COLO829 (cell line): ENCODE measurements at places on chromosomes 4 and X.

DNA sequence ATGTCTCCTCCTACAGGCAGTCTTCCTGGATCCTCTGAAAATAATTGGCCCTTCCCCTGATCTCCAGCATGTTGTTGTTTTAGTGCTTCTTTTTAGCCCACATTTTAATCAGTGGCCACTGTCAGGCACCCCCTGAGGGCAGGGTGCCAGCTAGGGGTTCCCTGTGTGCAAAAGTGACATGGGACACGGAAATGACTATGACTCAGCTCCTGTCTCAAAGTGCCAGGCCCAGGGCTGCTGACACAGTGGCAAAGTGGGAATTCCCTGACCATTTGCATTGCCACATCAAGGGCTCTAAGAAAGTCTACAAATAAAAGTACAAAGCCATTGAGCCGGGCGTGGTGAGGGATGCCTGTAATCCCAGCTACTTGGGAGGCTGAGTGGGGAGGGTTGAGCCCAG, 24.8 kb downstream of the HMX1 start:
- no peak for DNase-seq

GRCh38 chr4:77695774-77696173, 90.2 kb downstream of the CXCL13 start:
- DNase-seq = peak; percentile 95

DNA sequence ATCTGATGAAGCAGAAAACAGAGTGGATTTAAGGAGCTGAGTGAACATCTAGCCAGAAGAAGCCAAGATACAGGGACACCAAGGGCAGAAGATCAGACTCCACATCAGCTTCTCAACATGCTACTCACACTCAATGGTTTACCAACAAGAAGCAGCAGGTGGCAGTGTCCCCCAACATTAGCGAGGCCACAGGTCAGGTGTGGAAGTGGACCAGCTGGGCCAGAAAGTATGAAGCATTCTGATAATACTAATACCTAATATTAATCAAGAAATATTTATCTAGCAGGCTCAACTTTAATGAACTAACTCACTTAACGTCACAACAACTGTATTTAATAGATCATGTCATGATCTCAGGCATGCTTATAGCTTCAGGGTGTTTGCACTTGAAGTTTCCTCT, 73.4 kb upstream of the TTC29 start:
- peak; percentile 41 for DNase-seq

GRCh38 chr4:55249476-55249875, 96.6 kb upstream of the SRD5A3 start:
- DNase-seq = no peak

DNA sequence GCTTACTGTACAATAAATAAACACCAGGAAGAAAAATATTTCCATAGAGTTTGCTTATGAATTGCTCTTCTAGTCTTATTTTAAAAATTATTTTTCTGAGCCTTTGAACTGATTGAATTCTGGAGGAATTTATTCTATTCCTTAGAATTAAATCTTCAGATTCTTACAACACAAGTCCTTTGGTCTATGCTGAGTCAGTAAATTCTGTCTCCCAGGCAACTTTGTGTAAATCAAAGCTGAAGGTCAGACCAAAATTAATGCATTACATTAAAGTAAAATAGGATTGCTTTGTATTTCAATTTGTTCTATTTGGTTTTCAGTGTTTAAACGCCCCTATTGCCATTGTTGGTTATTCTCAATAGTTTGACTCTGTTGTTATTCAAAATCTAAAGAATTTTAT, 26.8 kb upstream of the STPG2 start:
- no peak for DNase-seq

GRCh38 chrX:41933546-41933945, 10.2 kb upstream of the CASK start:
- no peak for DNase-seq

- no peak for DNase-seq
These were observed 44.7 kb downstream of the TMEM156 start for GRCh38 chr4:38987491-38987890.

- DNase-seq = no peak
These were observed 92.7 kb downstream of the TENT5D start for GRCh38 chrX:80512924-80513323.

DNA sequence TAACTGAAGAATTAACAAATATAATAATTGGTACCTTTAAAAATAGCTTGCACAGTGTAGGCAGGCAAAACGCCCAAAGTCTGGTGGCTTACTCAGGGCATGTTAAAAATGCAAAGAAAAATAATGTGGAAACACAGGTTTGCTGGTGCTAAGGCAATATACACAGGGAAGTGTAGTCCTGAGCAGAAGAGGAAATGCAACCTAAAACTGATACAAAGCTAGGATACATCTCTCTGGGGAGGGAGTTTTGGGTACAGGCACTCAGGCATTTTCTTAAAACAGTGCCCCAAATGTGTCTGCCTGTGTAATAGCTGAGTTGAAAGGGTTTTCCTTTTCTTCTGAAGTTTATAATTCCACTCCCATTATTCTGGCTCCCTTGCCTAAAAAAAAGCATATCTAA, 47.4 kb downstream of the TMPRSS11E start:
- DNase-seq = no peak

- no peak for DNase-seq
These were observed 249.9 kb downstream of the HNRNPD start for GRCh38 chr4:82123934-82124333.

GRCh38 chr4:99749445-99750391, 66.9 kb upstream of the DAPP1 start:
- no peak for DNase-seq

DNA sequence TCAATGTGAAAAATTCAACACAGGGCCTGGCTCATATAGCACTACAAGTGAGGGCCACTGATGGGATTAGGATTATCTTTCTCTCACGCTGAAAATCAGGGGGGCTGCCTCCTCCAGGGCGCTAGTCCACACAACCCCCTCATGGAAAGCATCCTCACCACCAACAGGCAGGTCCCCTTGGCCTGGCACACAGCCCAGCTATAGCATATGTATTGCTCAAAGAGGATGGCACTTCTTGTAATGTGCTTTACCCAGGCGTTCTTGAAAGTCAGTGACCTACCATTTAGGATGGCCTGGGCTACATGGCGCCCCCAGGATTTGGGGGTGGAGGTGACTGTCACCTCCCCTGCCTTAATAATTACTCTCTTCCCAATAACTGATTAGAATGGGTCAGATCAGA, 71.0 kb upstream of the LSM6 start:
- DNase-seq = no peak

- no peak for DNase-seq
These were observed 34.0 kb downstream of the LHFPL1 start for GRCh38 chrX:112645774-112646173.

DNA sequence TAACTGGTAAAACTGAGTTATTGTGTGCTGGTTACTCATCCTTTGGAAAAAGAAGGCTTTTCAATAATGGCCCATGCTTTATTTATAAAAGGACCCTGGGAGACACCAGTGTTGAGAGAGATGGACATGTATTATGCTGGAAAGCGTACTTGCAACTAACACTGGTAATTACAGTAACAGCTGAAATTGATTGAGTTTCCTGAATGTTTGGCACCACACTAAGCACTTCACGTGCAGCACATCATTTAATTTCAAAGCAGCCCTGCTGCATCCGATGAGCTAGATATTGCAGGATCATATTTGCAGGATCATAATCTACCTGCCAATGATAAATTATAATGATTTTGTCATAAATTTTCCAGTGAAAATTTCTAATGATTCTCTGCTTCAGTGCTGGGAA, 81.5 kb downstream of the QRFPR start:
- DNase-seq = no peak

DNA sequence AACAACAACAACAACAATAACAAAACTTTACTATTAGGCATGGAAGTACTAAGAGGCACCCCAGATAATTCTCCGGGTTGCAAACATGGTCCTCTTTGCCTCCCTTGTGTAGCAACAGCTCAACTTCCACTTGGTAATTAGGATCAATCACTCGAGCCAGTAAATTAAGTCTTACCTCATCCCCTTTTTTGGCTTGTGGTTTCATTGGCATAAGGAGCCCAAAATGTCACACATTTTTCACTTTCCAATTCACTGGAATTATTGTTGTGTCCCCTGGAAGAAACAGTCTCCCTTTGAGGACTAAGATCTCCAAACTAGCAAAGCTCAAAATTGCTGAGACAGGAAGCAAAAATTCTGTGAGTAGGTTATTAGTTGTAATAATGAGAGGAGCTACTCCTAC, 49.2 kb upstream of the HSD17B10 start:
- DNase-seq = no peak

GRCh38 chrX:150546711-150547153, 21.7 kb upstream of the MTM1 start:
- no peak for DNase-seq

DNA sequence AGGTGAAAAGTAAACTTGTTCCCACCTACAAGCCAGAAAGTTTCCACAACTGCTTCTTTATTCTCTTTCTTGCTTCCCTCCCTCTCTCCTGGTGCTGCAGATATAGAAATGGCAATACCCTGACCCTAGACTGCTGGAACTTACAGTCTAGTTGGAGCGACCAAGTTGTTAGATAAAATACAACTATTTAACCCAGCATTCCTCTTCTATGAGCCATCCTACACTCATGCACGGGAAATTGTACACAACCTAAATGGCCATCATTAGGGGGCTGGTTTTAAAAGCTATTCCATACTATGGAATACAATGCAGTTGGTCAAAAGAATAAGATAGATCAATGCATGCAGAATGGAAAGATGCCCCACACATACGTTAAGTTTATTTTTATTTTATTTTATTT, 41.1 kb downstream of the PJA1 start:
- no peak for DNase-seq

- DNase-seq = peak; percentile 28
These were observed 940 bp upstream of the NSD2 start for GRCh38 chr4:1870328-1870577.

DNA sequence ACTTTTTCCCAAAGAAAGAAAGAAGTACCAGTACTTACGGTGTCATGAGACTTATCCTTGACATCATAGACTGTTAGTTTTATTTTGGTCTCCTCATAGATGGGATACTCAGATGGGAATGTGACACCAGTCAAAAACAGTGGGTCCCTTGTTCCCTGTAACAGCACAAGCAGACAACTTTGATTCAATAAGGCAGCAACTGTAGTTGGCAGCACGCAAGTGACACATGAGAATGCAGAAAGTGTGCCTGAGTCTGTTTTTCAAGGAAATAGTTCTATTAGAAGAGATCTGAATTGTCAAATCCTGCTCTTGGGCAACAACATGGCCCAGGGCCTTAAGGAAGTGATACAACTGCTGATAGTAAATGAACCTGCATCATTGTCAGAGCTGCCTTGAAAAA, 443.2 kb downstream of the INPP4B start:
- peak; percentile 94 for DNase-seq

GRCh38 chr4:148653681-148654080, 211.5 kb upstream of the NR3C2 start:
- DNase-seq = no peak

GRCh38 chr4:147336252-147336651, 144.6 kb upstream of the EDNRA start:
- DNase-seq = no peak

- DNase-seq = peak; percentile 24
These were observed 15.1 kb upstream of the NKX3-2 start for GRCh38 chr4:13559413-13559812.

DNA sequence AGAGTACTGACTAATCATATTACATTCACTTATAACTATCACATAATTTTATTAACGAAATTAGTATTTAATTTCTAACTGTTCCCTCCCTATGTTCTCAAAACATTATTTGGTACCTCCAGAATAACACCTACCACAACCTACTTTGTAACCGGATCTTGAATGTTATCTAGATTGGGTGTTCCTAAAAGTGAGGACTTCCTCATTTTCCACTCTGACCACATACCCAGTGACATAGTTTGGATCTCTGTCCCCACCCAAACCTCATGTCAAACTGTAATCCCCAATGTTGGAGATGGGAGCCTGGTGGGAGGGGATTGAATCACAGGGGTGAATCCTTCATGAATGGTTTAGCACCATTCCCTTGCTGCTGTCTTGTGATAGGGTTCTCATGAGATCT, 21.8 kb downstream of the NR3C2 start:
- no peak for DNase-seq

- DNase-seq = no peak
These were observed 67.5 kb downstream of the TECRL start for GRCh38 chr4:64341711-64342110.

DNA sequence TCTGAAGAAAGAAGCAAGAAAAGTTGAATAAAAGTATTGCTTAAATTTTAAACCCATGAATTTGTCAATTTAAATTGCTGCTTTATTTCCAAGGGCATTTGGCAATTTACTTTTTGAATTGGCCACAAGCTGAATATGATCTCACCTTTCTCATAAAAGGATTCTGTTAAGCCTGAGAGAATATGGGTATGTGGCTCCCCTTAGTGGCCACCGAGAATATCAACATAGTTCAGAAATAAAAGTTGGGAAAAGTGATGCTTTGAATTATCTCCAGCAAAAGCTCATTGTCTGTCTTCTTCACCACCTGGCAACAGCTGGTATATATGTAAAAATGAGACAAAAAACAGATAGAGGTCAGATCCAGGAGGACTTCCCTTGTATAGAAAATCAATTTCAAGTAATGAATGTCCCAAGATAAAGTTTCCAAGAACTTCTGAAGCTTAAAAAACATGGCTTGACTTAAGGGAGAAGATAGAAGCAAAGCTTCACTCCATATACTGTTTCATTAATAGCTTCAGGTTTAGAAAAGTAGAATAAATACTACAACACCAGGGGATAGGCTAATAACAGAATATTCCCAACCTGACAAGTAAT, 290.7 kb upstream of the FAM241A start:
- DNase-seq = peak; percentile 29

DNA sequence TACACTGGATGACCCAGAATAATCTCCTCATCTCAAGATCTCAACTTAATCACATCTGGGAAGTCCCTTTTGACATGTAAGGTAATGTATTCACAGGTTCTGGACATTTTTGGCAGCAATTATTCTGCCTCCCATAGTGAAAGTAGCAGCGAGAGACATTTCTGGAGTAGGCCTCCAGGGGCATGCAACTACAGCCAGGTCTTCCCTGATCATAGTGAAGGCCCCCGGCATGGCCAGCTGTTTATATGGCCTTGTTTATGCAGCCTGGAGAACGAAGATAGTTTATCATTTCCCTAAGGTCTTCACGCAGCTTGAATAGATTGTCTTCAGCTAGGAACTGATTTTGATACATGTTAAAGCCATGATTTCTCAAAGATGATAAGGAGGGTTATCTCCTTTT, 139.9 kb downstream of the RNF150 start:
- no peak for DNase-seq
